ENCODE measurements at places on chromosomes 13 and 19. TPM values are rescaled to one million over a fixed set of nuclear protein-coding genes. Genes with fewer than 3 reads are reported as not detected.

DNA sequence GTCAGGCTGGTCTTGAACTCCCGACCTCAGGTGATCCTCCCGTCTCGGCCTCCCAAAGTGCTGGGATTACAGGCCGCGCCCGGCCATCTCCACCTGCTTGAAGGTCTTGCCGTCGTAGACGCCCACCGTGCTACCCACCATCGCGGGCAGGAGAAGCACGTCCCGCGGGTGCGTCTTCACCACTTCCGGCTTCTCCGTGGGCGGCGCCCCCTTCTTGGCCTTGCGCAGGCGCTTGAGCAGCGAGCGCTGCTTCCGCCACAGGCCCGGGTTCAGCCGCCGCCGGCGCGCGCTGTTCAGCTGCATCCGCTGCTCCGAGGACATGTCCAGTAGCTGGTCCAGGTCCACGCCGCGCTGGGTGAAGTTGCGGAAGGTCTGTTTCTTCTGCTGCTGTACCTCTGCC, 21.6 kb downstream of the EFNA2 start:
- H3K27me3 ChIP-seq, result peaks cover 2% of the 10 kb centered on the region
- H3K36me3 ChIP-seq, result no peaks in the 10 kb centered on the region
- H3K4me1 ChIP-seq, result no peaks in the 10 kb centered on the region
- no peak overlapping the region for H3K27ac ChIP-seq
- H3K4me3 ChIP-seq, result no peak overlapping the region

- no peak overlapping the region for H3K4me3 ChIP-seq
- DNase-seq, result no peak
- peaks cover 45% of the 10 kb centered on the region for H3K36me3 ChIP-seq
- H3K27ac ChIP-seq, result no peak overlapping the region
- H3K4me1 ChIP-seq, result no peaks in the 10 kb centered on the region
- no peaks in the 10 kb centered on the region for H3K27me3 ChIP-seq
These were observed 13.0 kb downstream of the POLRMT start for GRCh38 chr19:620166-620862.

GRCh38 chr13:28723806-28724205, 5.0 kb upstream of the SLC46A3 start:
- H3K27me3 ChIP-seq, result no peaks in the 10 kb centered on the region
- H3K4me3 ChIP-seq, result no peak overlapping the region
- no peaks in the 10 kb centered on the region for H3K36me3 ChIP-seq
- no peak overlapping the region for H3K27ac ChIP-seq
- H3K4me1 ChIP-seq, result peaks cover 7% of the 10 kb centered on the region

The ONECUT3 gene
- not detected for polyA plus RNA-seq
